ENCODE measurements at places on chromosomes 13 and 19.

- H3K4me3 ChIP-seq = peak overlapping the region; percentile 86
- H3K4me1 ChIP-seq = 0 out of 2 replicates have a peak, but pooled peaks cover 8% of the 10 kb centered on the region
- DNase-seq = no peak
- H3K36me3 ChIP-seq = no peaks in the 10 kb centered on the region
- no peaks in the 10 kb centered on the region for H3K27me3 ChIP-seq
These were observed 941 bp downstream of the ZNF160 start for GRCh38 chr19:53102206-53102755.

- H3K36me3 ChIP-seq = no peaks in the 10 kb centered on the region
- H3K27me3 ChIP-seq = no peaks in the 10 kb centered on the region
- no peak overlapping the region for H3K27ac ChIP-seq
- DNase-seq = no peak
These were observed 45.4 kb upstream of the CYP2B6 start for GRCh38 chr19:40945645-40946044.

- no peak for DNase-seq
- no peaks in the 10 kb centered on the region for H3K36me3 ChIP-seq
- no peaks in the 10 kb centered on the region for H3K27me3 ChIP-seq
- H3K27ac ChIP-seq = no peak overlapping the region
These were observed 20.4 kb upstream of the MAB21L1 start for GRCh38 chr13:35496761-35497386.

DNA sequence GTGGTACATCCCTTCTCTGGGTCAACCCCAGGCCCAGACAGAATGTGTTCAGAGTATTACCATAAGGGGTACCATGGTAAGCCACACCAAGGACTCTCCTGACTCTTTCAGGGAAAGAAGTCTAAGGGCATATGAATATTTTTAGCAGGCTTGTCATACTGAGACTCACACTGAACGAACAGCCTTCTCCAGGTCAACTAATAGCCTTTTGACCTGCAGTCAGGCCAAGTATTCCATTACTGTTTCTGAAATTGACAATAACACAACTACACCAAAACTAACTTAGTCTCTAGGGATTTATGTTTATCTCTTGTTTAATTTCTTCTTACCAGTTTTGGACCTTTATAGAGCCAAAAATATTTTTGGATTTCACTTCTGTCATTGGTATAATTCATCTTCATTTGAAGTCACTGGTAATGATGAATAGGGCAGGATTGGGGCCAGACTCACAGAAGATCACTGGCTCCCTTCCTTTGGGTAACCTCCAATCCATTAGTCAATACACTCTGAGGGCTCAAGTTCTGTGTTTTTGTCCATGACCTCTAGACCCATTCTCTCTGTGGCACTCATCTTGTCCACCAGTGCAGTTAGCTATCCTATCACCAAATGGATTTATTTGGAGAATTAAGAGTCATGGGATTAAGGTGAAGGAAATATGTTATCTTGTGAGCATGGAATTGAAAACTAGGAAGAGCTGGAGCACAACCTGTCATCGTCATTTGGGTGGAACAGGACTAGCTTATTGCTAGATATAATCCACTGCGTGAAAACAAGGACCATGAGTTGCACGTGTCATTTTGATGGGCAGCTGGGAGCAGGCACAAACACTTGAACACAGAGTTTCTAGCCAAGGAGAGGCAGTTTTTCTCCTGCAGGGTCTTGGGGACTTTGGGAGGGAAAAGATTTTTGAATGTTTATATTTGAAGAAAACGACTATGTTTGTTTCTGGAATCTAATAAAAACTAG lies 313.3 kb downstream of the DCLK1 start:
- no peak for DNase-seq
- H3K4me1 ChIP-seq = no peaks in the 10 kb centered on the region
- no peaks in the 10 kb centered on the region for H3K27me3 ChIP-seq
- H3K4me3 ChIP-seq = no peak overlapping the region

GRCh38 chr13:111304603-111305289 lies 15.7 kb upstream of the TEX29 start:
- no peaks in the 10 kb centered on the region for H3K27me3 ChIP-seq
- no peak for DNase-seq
- no peak overlapping the region for H3K4me3 ChIP-seq
- no peak overlapping the region for H3K27ac ChIP-seq
- H3K4me1 ChIP-seq = no peaks in the 10 kb centered on the region

DNA sequence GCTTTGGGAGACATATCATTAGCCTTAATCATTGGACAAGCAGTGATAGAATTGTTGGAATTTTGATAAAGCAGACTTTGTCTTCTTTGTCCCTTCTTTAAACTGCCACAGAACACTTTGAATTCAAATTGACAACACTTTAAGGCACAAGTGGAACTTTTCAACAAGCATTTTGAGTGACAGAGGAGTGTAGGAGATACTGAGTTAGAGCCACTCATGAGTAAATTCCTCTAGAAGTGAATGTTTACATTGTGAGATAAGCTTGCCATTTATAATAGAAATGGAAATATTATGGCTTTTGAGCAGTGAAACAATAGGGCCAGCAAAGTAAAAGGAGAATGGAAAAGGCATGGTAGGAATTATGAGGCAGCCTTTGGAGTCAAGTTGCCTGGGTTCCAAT lies 515.8 kb downstream of the SLITRK6 start:
- H3K27ac ChIP-seq = no peak overlapping the region
- no peaks in the 10 kb centered on the region for H3K4me1 ChIP-seq
- H3K36me3 ChIP-seq = no peaks in the 10 kb centered on the region
- no peaks in the 10 kb centered on the region for H3K27me3 ChIP-seq

DNA sequence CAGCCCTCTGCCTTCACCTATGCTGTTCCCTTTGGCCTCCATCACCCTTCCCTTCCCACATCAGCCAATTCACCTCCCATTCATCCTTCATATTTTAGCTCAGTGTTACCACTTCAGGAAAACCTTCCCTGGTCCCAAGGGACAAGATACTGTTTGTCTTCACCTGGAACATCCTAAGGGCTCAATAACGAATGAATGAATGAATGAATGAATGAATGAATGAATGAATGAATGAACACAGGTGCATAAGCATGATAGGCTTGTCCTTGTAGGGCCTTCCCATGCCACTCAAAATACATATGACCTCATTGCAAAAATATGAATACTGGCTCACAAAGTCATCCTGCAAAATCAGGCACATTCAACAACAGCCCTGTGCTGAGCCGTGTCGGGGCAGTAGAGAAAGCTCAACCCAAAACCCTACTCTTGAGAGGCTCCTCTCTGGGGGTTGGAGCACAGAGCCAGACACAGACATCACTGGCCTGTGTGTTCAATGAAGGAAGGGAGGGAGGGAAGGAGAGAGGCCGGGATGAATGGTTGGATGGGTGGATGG lies 33.7 kb upstream of the TPM4 start:
- H3K27ac ChIP-seq = no peak overlapping the region
- no peak overlapping the region for H3K4me3 ChIP-seq
- no peaks in the 10 kb centered on the region for H3K36me3 ChIP-seq

DNA sequence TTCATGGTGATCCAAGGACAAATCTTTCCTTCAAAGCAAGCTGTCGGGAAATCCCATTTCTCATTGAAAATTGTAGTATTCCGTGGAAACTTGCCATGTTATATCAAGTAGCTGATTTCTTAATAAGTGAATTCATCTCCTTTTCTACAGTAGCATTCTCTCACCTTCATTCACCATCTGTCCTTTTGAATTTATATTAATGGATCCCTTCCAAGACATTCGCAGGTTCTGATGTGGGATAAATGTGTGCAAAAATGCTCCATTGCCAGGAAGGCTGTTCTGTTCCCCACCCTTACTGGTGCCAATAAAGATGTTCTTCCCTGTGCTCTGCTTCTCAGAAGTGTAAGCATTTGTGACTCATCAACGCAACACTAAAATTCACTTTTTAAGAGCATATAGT lies 36.2 kb downstream of the AMER2 start:
- H3K27me3 ChIP-seq = no peaks in the 10 kb centered on the region
- DNase-seq = no peak
- H3K4me1 ChIP-seq = peaks cover 11% of the 10 kb centered on the region

GRCh38 chr13:34507630-34508029 lies 434.4 kb upstream of the NBEA start:
- no peaks in the 10 kb centered on the region for H3K4me1 ChIP-seq
- H3K36me3 ChIP-seq = no peaks in the 10 kb centered on the region
- no peak overlapping the region for H3K27ac ChIP-seq

DNA sequence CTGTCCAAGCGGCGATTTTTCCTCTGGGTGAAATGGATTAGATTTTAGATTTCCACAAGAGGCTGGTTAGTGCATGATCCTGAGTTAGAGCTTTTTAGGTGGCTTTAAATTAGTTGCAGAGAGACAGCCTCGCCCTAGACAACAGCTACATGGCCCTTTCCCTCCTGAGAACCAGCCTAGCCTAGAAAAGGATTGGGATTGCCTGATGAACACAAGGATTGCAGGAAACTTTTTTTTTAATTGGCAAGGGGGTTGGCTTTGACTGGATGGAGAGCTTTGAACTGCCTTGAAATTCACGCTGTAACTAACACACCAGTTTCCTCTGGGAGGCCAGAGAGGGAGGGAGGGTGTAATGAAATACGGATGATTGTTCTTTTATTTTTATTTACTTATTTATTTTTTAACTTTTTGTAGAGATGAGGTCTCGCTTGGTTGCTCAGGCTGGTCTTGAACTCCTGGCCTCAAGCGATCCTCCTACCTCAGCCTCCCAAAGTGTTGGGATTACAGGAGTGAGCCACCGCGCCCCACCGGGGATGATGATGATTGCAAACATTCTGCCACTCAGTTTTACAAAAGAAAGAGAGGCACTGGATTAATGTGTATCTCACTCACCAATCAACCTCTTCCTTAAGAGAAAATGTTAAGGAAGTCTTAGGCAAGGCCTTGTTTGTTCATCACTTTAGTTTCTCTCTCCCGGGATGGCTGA lies 1.9 kb downstream of the LDLR start:
- DNase-seq = no peak
- H3K4me1 ChIP-seq = peaks cover 10% of the 10 kb centered on the region
- peak overlapping the region; percentile 67 for H3K4me3 ChIP-seq
